ENCODE measurements at places on chromosomes 12 and 14. TPM values are rescaled to one million over a fixed set of nuclear protein-coding genes. Genes with fewer than 3 reads are reported as not detected.

The MUCL1 gene
- total RNA-seq = not detected

DNA sequence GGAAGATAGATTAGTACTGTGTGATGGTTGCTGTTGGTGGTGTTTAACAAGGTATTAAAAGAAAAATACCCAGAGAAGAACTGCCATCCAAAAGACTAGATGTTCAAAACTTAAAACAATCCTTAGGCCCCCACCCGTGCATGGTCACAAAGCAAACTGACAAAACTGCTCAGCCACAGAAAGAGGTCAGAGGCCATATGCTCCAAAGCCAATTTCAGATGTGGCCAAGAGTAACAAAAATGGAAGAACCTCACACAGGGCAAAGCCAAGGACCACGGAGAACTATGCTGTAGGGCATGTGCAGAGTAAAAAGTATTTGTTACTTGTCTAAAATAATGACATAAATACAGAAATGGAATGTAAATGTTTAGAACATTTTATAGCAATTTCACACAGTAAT is 5.3 kb downstream of the TXNDC16 start:
- no peak for DNase-seq

DNA sequence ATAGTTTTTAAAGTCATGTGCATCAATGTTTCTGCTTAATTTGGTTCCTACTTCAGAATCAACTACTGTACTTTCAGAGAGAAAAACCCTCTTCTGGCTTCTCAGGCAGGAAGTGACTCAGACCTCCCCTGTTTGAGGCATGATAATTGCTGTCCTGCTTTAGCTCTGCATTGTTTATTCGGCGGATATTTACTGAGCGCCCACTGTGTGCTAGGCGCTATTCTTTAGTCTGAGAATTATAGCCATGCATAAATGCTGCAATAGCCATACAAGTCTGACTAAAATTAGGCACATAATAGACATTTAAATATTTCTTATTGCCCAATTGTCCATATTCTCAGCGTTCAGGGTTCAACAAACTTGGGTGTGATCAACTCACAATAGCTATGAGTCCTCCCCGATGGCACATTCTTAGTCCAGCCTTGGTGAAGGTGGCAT is 6.1 kb upstream of the AMIGO2 start:
- peak; percentile 59 for DNase-seq

DNA sequence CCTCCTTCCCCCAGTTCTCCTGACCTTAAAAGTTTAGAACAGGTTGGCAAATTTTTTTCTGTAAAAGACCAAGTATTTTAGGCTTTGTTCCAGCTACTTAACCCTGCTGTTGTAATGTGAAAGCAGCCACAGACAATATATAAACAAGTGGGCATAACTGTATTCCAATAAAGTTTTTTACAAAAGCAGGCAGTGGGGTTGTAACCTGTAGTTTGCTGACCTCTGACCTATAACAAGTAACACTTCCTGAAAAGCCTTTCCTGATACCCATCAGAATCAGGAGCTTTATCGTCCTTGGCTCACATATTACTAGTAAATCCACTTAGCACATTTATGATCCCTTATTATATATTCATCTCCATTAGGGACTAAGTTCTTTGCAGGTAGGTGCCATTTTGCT is 13.1 kb upstream of the SMARCC2 start:
- no peak for DNase-seq

The ITGB7 gene
- total RNA-seq = 169 TPM

DNA sequence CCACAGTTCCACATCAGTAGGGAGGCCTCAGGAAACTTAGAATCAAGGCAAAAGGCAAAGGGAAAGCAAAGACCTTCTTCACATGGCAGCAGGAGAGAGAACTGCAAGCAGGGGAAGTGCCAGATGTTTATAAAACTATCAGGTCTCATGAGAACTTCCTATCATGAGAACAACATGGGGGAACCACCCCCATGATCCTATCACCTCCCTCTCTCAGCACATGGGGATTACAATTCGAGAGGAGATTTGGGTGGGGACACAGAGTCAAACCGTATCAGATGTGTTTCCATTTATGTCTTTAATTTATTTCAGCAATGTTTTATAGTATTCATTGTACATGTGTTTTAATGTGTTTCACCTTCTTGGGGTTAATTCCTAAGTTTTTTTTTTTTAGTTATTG is 25.8 kb downstream of the METAP2 start:
- DNase-seq = no peak

DNA sequence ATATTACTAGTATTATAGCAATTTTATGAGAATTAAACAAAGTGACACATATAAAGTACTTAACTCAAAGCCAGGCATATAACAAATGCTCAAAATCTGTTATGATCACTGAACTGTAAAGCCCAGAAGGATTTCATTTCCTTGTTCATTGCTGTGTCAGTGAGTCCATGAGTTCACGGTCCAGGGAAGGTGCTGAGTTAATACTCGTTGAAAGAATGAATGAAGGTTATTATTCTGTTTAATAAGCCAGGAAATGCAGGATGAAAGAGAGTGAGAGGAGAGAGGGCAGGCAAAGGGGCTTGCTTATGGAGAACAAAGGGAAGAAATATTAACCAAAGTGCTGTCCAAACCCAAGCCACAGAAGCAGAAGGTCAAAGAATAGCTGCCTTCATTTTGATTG is 40.2 kb upstream of the NT5DC3 start:
- no peak for DNase-seq

The CHMP4A gene
- total RNA-seq = 79.0 TPM

DNA sequence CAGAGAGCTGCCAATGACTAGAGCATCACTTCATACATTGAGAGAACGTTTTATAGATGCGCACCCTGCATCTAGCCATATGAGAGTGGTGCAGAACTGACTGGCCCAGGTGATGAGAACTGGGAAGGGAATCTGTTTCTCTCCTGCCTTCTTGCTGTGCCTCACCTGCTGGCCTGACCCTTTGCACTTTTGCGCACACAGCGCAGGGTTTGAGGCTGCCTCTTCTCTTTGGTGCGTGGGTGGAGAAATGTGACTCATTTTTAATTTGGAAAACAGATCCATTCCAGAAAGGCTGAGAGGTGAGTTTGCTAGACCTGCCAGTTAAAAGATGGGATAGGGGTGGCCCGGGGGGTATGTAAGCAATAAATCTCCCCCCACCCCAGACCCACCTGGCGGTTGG is 453 bp upstream of the ESRRB start:
- no peak for DNase-seq

DNA sequence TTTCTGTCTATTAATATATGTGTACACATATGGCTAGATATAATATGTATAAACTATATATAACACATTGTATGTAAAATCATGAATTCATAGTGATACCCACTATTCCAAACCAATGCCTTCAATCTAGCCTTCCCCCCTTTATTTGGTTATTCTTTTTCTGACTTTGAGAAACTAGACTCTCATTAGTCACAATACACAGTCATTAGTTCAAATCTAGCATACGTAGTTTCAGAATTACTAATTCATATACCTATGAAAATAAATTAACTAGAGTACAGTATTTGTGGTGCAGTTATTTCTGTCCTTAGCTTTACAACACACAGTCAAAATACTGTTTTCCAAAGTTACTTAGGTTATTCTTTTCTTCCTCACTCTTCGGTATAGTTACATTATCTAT is 268.2 kb downstream of the DPF3 start:
- DNase-seq = no peak

- DNase-seq = no peak
Observed at GRCh38 chr14:26621807-26622560, 24.2 kb upstream of the NOVA1 start.

GRCh38 chr12:89960011-89960507 is 251.4 kb upstream of the ATP2B1 start:
- peak; percentile 57 for DNase-seq

DNA sequence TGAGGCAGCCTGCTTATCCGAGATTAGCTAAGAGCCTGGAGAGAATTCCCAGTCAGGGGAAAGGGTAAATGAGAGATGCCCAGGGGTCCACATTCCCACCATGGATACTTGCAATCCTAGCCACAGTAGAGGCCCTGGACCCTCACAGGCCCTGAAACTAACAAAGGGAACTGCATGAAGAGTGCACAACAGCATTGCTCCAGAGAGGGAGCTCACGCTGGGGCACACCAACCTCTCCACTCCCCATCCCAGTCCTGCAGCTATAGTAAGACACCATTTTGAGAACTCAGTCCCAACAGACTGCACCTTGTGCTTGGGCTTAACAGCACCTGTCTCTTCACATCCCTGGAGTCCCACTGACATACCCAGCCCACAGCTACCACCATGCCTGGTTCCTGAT is 30.5 kb downstream of the CEP83 start:
- DNase-seq = no peak

DNA sequence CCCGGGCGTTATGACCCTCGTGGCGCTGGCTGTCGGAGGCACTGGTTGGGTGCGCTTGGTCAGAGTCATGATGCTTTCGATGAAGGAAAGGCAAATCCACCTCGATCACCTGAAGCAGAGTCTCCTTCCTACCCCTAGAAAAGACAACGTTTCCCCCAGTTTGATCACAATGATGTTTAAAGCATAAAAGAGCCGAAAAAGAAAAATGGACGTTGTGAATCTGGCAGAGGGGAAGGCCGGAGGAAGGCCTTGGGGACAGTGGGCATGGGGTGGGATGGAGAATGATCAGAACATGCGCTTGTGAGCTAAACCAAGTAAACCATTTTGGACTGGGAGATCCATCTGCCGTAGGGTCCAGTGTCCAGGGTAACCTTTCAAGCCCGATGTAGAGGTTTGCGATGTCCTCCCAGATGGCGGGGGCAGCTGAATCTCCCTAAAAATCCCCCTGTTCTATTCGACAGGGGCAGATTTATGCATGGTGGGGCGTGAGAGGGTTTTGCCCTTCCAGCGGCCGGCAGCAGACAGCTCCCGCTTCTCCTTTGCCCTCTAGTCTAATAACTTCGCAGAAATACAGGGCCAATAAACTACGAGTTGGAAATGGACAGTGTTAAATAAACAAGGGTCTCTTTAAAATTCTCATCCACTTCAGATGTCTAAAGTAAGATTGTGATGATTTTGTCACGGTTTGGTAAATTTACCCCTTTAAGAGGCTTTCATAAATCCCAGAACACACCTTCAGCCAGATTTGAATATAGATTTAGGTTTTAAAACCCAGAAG is 2.3 kb upstream of the OTX2 start:
- DNase-seq = no peak

The SMCO3 gene
- total RNA-seq = not detected

- DNase-seq = no peak
Observed at GRCh38 chr12:12606781-12607589, 4.7 kb upstream of the CREBL2 start.

GRCh38 chr12:111467092-111467856 is 61.6 kb downstream of the SH2B3 start:
- DNase-seq = no peak

DNA sequence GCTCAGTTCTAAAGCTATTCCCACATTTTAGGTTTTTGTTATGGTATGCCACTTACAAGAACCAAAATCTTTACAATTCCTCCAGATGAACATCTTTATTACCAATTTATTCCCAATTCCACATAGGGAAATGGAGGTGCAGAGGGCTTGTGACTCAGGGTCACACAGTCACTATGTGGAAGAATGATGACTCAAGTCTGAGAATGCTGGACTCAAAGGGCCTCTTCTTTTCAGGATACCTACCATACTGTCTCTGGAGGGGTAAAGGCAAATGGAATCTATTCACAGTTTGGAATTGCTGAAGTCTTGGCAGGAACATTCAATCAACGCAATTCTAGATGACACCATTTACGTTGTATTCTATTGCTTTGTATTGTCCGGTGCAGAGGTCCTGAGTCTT is 48.2 kb upstream of the MANSC4 start:
- no peak for DNase-seq

The NPAS3 gene
- not detected for total RNA-seq

DNA sequence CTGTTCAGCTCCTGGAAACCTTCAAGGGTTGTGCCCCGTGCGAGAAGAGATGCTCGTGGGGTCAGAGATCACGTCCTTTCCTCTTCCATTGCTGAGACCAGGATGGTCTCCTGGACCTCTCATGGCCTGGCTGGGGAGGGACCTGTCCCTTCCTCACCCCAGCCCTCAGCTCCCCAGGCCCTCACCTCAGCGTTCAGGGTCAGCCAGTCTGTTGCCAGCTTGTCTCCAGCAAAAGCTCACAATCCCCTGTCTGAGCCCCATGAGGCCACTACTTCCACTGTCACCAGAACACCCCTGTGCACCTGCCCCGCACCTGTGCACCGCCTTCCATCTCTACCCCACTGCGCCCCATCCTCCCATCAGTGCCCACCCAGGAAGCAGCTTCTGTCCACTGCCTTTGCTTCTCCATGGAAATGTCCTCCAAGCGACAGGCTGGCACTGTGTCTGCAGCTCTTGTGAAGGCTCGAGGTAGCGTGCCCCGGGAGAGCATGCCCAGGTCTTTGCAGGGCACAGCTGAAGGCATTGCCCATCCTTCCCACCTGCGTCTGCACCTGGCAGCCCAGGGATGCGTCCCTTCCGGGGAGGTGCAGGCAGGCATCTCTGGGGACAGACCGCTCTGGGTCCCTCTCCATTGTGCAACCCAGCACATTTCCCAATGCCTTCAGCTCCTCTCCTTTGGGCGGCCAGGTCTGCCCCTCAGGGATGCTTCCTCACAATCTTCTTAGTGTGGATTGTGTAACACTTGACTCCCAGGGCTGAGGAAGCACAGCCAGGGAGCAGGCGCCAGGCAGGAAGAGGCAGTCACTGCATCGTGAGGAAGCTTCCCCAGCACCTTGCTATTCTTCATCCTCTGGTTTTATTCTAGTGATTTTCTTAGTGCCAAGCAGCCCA is 179.6 kb downstream of the ADGRD1 start:
- DNase-seq = no peak

DNA sequence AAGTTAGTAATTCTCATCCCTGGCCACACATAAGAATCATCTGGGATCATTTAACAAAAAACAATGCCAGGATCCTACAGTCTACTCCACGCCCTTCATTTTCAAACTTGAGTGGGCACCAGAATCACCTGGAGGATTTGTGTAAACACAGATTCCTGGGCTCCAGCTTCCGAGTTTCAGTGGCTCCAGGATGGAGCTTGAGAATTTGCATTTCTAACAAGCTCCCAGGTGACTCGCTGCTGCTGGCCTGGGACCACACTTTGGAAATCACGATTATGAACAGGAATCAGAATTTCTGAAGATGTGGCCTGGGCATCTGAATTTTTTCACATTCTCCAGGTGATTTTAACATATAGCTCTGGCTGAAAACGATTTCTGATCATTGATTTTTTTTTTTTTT is 234.8 kb downstream of the CACNA1C start:
- DNase-seq = no peak

The FSCB gene
- total RNA-seq = not detected

Measured in activated CD4-positive, alpha-beta memory T cell treated with anti-CD3 and anti-CD28 coated beads for 36 hours (primary cell).